ENCODE measurements at places on chromosomes 16 and 17.

DNA sequence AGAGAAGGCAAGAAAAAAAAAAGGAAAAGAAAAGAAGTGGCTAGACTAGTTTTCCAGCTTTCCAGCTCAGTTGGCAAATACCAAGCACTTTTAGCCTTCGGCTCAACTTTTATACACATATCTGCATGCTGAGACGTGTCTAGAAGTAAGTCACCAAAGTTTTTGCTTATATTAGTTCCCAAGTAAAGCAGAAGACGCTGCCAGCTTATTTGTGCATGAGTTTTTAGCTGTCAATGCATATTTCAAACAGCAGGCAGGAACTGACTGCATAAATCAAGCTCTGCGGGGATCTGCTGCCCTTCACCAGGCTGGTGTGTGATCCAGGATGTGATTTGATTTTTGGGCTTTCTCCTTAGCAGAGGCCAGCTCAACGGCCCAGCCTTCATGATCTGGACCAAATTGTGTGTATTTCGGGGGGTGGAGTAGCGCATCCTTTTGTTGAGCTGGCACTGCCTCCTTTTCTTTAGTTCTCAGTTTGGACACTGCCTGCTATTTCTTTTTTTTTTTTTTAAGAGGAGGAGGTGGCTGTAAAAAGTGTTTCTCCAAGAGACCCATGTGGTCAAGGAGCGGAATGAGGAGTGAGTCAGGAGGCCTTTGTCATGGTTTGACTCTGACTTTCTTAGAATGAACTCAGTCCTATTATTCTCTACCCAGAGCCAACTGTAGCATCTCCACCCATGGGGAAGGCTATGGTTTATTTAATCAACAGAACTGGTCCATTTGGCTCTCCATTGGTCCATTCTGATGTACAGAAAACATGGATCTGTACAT is 162.6 kb upstream of the XYLT1 start:
- DNase-seq, result no peak

GRCh38 chr17:59512844-59513385 is 52.5 kb upstream of the DHX40 start:
- no peak for DNase-seq

GRCh38 chr17:45052052-45052772 is 780 bp upstream of the DCAKD start:
- peak; percentile 4 for DNase-seq

- DNase-seq, result no peak
These were observed 169.8 kb downstream of the PITPNC1 start for GRCh38 chr17:67546578-67547527.

DNA sequence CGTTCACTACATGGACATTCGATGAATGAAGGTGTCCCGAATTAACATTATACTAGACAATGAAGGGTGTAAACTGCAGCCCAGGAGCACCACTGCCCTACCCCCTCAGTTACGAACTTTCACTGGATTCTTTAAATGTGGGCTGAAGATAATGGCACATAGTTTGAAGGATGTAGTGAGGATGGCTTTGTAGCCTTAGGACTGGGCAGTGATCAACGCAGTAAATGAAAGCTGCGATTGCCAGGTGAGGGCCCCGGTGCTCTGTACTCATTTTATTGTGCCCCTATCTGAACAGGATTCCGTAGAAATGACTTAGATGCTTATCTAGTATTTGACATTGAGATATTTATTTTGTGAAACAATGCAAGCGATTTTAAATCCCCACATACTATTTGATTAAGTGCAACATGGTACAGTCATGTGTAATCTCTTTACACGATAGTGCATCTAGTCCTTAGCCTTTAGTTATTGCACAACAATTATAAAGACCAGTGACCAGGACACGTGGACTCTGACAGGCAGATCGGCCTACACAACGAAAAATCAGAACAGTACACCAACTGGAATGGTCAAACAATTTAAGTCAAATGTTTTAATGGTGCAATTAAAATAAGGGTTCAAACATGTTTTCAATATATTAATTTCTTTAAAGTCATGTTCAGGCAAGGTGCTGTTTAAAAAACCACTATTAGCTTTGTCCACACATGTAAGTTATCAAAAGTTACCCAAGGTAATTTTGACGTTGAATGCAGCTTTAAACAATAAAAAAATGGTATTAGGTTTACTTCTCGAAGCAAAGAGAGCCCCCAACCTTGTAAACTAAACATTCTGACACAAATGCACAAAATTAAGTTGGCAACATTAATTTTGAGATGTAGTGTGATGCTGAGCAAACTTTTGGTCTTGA is 17.4 kb upstream of the ERN1 start:
- no peak for DNase-seq

DNA sequence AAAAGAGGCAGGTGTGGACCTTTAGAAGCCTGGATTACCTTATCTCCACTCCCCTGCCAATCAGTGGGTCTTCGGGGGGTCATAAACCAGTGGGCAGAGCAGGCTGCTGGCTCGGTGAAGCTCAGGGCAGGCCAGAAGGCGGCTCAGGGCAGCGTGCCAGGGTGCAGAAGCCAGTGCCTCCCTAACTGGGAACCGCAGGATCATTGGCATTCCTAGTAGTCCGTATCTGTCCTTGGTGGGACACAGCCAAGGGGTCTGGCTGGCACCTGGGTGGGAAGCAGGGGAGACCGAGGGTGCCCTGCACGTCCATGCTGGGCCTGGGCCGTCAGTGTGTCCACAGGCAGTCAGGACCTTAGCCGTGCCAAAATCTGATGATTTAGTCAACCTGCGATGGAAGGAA is 76.8 kb downstream of the SEC14L1 start:
- no peak for DNase-seq

GRCh38 chr17:78174870-78175642 is 6.7 kb downstream of the SYNGR2 start:
- no peak for DNase-seq

DNA sequence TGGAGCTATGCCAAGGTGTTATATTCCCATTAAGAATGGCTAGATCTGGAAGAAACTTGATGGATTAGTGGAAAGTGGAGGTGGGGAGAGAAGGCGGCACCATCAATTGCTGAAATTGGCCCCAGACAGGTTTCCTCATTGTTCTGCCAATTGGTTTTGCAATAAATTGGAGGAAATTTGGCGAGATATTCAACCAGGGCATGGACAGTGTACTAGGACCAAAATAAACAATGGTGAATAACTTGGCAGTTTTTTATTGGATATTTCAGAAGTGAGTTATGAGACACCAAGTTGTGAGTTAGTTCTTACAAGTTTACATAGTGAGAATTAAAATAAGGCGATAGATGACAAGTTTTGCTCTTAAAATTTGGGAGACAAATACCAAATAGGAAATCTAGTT is 41.1 kb upstream of the SOX9 start:
- no peak for DNase-seq

DNA sequence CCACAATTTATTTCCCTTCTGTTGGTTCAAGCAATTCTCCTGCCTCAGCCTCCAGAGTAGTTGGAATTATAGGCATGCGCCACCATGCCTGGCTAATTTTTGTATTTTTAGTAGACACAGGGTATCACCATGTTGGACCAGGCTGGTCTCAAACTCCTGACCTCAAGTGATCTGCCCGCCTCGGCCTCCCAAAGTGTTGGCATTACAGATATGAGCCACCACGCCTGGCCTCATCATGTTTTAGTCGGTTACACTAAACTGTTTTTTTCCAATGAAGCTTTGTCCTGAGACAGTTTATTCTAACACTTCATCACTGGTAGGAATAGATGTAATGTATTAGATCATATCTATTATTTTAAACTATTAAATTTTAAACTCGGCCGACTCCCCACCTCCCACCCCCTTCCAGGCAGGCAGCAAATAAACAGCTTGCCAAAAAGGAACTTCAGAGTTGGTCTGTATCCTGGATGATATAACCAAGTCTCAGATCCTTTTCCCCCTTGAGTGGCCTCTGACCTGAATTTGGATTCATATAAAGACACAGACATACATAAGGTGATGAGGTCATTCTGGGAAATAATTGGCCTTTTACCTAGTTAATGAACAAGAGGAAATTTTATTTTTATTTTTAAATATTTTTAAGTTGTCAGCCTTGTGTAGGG is 18.4 kb upstream of the CORO6 start:
- no peak for DNase-seq

DNA sequence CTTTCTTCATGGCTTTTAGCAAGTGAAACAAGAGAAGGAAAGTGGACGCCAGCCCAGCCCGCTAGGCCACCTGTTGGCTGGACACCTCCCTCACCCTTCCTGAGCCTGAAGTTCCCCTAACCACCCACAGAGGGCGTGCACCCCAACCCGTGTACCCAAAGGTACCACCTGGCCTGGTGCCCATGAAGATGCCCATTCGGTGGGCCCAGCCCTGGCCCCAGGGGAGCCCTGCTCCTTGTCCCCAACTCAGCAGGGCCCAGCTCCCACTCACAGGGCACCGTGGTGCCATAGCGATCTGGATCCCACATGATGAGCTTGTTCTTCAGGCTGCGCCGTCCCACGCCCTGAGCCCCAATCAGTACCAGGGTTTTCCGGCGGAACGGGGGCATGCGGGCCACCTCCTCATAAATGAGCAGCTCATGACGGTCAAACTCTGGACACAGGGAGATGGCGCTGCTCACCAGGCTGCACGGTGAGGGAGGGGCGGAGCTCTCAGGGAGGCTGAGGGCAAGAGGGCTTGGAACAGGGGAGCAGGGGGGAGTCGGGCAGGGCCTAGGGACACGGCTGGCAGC is 26.8 kb downstream of the MPP2 start:
- DNase-seq, result no peak

- no peak for DNase-seq
These were observed 478.3 kb upstream of the HSBP1 start for GRCh38 chr16:83329441-83329840.

- DNase-seq, result peak; percentile 9
These were observed 950 bp downstream of the KLHDC4 start for GRCh38 chr16:87764600-87765472.

DNA sequence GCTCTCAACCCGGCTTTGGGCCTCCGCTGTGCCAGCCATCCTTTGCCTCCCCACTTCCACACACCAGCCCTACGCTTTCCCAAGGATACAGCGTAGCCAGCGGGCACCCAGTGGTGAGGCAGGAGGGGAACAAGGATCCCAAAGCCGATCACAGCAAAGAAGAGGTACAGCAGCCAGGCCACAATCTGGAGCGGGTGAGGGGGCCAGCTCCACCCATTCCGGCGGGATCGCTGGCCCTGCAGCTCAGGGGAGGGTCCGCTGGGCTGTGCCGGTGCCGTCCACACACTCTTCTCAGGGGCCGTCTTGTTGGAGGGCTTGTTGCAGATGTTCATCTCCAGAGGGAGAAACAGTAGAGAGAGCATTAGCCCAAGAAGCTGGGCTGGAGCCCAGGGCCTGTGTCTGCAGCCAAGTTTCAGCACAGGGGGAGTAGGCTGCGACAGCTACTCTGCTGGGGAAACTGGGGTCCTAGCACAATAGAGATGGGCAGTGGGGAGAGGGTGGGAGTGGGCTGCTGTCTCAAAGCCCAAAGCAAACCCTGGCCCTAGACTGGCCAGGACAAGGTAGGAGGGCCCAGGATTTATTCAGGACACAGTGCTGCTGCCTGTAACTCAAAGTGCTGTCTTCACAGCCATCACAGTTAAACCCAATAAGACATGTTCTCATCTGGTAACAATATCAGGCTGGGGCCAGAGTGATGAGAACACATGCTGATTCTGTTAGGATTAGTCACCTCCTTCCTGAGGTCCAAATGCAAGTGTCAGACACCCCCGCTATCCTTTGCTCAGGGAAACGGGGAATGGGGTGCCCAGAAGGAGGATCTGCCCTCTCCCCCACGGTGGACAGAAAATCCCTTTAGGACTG is 9.9 kb downstream of the ZDHHC1 start:
- no peak for DNase-seq

- no peak for DNase-seq
These were observed 1.2 kb downstream of the ZNF500 start for GRCh38 chr16:4765511-4766474.

- DNase-seq, result no peak
These were observed 17.8 kb downstream of the PROCA1 start for GRCh38 chr17:28693869-28694268.

DNA sequence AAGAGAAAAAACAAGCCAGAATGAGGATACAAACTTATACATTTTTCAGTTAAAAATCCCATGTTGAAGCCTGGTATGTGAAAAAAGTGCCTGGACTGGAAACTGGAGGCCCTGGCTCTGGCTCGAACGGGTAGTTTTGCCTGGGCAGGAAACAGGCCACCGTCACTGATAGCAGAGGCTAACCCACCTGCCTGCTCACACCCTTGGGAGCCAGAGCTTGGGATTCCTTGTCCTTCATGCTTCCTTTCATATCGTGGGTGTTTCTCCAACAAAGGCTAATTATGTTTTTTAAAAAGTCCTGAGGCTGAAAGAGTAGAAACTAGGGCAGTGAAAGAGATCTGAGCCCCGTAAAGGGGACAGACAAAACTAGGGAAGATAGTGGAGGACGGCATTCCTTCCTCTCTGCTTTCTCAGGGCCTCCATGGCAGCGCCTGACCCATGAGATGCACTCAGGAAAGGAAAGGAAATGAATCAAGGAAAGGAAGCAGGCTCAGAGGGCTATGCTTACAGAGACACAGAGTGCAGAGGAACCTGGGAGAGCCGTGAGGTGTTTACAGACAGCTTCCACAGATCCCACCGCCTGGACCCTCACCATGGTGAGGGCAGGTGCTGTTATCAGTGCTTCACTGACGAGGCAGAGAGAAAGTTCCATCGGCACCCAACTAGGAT is 138.1 kb downstream of the PARN start:
- no peak for DNase-seq

DNA sequence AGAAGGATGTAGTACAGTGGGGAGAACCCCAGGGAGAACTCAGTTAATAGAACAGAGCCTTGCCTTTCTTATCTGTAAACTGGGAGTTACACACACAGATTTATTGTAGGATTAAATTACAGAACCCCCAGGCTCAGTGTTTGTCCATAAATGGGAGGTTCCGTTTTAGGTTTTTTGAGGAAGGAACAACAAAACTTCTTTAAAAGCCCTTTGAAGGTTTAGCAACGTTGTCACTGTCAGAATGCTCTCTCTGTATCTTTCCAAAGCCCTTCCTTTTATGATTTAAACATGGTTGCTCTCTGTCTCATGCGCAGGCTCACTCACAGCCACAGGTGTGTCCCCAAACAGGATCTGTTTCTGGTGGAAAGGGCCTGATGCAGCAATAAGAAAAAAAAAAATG is 9.4 kb upstream of the GNA13 start:
- DNase-seq, result no peak

DNA sequence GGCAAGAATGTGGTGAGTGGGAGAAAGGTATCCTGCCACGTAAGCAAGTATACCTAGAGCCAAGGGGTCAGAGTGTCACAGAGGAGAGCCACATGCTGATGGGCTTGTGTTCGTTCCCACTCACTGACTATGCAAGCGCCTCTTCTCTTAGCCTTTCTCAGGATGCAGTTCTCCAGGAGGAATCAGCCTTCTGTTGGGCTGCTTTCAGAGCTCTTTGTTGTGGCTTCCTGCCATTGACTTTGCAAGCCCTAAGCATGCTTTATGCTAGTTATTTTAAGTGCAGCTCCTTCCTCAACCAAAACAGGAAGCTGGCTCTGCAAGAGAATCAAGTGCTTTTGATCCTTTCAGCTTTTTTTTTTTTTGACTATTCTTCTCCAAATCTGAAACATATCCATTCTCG is 66.6 kb downstream of the SIAH1 start:
- no peak for DNase-seq

Measured in stimulated activated CD8-positive, alpha-beta memory T cell treated with anti-CD3 and anti-CD28 coated beads, Interleukin-15, amount 100 ng/mL, for 4 hours (primary cell).